ENCODE measurements at places on chromosomes 3 and 15.

DNA sequence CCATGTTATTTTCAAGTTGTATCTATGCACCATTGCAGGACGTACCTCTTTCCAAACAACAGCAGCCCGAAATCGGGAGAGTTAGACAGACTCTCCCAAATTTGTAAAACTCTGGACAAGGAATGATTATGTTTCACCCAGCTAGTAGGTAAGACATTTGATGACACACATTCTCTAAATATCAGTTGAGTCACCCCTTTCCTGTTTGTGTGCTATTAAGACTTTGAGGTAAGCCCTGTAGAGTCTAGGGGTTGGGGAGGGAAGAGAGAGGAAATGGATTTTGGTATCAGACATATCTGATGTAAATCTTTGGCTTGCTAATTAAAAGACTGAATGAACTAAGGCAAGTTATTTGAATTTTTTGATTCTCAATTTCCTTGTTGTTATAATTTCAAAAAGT, 999.0 kb downstream of the TUSC7 start:
- no peak for DNase-seq

DNA sequence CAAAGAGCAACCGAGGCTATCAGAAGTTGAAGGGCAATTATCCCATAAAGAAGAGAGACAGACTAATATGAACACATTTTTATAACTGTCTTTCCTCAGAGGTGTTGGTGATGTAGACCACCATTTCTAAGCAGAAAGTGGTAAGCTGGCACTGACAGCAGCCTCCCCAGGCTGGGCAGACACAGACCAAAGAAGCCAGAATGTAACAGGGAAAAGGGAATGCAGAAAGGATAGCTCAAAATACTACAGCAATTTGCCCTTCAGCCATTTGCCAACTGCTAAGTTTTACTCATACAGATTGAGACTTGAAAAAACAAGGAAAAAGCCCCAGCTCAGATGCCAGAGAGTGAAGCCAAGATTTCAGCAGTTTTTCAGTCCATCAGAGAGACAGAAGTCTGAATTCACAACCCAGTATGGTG, 73.5 kb upstream of the ABI3BP start:
- DNase-seq = no peak

DNA sequence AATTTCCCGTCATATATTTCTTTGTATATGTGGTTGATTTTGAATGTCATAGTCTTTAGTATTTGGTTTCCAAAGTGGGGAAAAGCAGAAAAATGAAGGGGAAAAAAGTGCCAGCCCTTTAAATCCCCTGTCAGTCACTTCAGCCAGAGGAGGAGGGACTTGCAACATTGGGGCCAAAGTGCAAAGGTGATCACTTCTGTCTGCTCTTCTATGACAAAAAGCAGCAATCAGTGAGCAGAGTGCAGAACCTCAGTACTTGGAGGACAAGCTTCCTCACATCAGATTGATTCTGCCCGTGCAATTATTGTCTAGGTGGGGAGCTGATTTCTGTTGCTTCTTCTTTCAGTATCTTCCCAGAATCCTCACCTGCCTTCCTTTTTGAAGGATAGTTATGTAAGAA, 60.0 kb downstream of the STT3B start:
- DNase-seq = no peak

GRCh38 chr15:95549168-95549738, 781.2 kb upstream of the NR2F2 start:
- DNase-seq = no peak

DNA sequence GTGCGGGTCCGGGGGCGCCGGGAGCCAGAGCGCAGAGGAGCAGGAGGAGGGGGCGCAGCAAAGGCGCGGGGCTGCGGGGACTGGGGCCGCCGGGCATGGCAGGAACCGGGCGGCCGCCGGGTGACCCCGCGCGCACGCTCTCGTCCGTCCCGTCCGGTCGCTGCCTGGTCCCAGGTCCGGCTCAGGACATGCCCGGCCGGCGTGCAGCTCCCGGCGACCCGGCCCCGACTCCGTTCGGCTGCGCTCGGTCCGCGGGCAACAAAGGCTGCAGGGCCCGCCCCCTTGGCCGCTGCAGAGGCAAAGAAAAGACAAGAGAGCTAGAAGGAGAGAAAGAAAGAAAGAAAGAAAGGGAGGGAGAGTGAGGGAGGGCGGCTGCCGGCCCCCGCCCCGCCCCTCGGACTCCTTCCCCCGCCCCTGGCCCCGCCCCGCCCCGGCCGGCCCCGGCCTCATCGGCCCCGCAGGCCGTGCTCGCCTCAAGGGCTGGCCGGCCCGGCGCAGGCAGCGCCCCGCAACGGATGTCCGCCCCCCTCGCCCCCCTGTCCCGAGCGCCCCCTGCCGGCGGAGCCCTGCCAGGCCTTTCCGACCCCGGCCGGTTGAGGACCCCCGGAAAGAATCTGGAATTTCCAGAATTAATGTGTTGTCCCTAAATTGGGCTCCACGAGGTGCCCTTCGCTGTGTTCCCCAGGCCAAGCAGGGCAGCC, at the start of gene ADAMTS7:
Gene ADAMTS7 (minus strand): TSS at position 341 of the 701 bp plus-strand sequence. CDS start 244 bp downstream, at position 97.
- no peak for DNase-seq

- DNase-seq = peak; percentile 31
Measured at GRCh38 chr15:92667287-92667904, 11.8 kb upstream of the FAM174B start.

DNA sequence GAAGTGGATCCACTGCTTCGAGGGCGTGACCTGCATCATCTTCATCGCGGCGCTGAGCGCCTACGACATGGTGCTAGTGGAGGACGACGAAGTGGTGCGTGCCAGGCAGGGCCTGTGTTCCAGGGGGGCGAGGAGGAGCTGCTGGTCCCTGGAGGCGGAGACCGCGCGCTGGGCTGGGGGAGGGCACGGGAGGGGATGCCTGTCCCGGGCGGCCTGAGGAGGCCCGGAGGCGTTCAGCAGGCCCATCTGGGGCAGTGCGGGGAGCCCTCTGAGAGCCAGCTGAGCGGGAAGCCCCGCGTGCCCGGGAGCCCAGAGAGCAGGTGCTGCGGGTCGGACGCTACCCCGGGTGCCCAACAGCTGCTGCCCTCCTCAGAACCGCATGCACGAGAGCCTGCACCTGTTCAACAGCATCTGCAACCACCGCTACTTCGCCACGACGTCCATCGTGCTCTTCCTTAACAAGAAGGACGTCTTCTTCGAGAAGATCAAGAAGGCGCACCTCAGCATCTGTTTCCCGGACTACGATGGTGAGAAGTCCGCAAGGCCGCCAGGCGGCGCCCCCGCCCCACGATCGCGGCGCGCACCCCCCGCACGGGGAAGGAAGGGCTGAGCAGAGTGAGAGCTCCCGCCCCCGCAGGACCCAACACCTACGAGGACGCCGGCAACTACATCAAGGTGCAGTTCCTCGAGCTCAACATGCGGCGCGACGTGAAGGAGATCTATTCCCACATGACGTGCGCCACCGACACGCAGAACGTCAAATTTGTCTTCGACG, 2.9 kb downstream of the GNAT1 start:
- no peak for DNase-seq

- DNase-seq = no peak
Measured at GRCh38 chr3:130517602-130518001, 625 bp downstream of the COL6A6 start.

- no peak for DNase-seq
Measured at GRCh38 chr3:37520907-37521341, 340.8 kb upstream of the CTDSPL start.

- no peak for DNase-seq
Measured at GRCh38 chr15:40379374-40379773, 3.1 kb upstream of the KNSTRN start.

GRCh38 chr3:34056181-34056910, 257.9 kb downstream of the PDCD6IP start:
- no peak for DNase-seq

DNA sequence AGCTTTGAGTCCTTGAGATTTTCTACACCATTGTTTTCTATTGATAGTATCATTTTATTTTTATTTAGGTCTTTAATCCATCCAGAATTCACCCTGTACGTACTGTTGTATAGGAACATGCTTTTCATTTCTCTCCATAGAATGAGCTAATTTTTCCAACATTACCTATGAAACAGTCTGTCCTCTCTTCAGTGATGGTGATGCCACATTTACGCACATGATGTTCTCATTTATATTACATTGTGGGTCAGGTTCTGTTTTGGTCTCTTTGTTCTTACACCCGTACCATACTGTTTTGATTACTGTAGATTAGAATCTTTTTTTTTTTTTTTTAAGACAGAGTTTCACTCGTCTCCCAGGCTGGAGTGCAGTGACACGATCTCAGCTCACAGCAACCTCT, 17.7 kb upstream of the VWA5B2 start:
- DNase-seq = no peak

DNA sequence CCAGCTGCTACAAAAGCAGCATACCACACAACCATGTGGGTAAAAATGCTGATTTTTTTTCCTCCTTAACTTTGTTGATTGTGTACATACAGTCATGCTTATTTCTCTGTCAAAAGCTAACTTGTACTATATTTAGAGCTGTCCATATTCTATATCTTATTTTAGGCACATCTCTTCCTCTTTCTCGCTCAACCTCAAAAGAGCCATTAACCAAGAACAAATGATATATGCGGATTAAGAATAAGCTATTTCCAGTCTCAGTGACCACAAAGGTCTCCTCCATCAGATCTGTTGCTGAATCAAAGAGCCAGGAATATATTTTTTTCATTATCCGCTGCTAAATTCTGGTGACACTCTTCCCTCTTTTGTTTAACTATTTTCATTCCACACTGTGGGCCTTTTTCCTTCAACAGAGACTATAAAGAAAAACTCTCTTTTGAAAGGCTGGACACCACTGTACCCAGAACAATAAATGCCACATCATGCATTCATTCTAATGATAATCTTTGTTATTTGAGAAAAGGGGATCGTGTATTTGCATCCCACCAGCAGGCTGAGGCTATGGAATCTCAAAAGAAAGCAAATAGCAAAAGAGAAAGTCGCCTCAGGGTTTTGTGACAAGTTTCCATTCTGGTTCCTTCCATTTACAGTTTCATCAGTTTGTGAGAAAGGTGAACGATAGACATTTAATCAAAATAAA, 8.0 kb downstream of the TMEM212 start:
- DNase-seq = no peak

DNA sequence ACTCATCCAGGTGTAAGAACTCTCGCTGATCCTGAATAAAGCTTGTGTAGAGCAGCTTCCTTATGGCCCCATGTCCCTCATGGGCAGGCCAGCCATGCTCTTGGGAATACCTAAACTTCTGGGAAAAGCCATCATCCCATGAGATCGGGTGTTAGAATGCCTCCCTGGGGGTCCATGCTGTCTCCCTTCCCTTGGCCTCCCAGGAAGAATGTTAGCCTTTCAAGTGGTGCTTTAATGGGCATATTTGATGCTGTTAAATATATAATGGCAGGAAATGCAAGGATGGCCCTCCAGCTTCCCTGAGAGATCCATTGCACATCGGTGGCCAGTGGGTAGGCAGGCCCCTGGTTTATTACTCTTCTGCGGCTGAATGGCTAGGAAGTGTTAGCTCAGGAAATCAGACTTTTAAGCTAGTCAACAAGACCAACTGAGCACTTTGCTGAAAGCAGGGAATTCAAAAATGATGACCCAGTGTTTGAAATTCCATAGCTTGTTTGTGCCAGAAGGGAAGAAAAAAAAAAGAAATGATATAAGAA, 60.5 kb upstream of the LRTM1 start:
- no peak for DNase-seq

- DNase-seq = no peak
Measured at GRCh38 chr15:98408231-98408630, 240.1 kb upstream of the IGF1R start.

- no peak for DNase-seq
Measured at GRCh38 chr3:141306276-141306675, 62.0 kb upstream of the ZBTB38 start.

DNA sequence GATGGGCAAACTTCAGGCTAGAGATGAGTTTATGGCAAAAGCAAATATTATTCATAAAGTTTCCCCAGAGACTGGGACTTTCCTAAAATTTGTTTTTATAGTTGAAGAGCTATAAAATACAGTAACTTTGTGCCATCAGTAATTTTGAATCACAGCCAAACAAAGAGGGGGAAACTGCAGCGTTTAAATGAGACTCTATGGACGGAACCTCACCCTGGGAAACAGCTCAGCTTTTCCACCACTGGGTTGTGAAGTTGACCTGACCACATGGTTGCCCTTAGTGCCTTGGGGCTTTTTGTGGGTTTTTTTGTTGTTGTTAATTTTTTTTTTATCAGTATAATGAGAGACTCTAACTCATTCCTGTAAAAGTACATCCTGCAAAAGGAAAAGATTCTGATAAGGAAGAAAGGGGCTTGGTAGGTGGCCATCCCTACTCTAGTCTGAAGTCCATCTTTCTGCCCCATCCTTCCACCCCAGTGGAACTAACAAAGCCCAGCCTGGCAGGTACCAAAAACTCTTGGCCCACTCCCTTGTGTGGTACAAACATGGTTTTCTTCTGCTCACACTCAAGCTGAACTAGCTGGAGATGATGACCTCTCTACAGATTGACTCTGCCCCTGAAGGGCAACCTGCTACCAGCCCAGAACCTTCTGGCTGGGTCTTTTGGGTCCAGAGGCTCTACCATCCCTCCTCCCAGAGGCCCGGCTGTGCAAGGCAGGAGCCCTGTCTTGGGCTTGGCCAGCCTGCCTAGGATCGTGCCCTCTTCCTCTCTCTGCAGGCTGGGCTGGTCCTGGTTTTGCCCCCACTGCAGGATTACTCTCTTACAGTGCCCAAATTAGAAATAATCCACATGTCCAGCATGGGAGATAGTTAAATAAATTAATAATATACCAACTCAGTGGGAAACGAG, 41.2 kb downstream of the RLBP1 start:
- DNase-seq = no peak

- DNase-seq = no peak
Measured at GRCh38 chr15:50425219-50425618, 1.0 kb downstream of the USP8 start.

GRCh38 chr3:67509471-67510075, 144.8 kb downstream of the SUCLG2 start:
- DNase-seq = no peak

GRCh38 chr3:21356402-21356801, 394.6 kb downstream of the ZNF385D start:
- no peak for DNase-seq

- DNase-seq = no peak
Measured at GRCh38 chr3:160860346-160860745, 104.3 kb downstream of the PPM1L start.

DNA sequence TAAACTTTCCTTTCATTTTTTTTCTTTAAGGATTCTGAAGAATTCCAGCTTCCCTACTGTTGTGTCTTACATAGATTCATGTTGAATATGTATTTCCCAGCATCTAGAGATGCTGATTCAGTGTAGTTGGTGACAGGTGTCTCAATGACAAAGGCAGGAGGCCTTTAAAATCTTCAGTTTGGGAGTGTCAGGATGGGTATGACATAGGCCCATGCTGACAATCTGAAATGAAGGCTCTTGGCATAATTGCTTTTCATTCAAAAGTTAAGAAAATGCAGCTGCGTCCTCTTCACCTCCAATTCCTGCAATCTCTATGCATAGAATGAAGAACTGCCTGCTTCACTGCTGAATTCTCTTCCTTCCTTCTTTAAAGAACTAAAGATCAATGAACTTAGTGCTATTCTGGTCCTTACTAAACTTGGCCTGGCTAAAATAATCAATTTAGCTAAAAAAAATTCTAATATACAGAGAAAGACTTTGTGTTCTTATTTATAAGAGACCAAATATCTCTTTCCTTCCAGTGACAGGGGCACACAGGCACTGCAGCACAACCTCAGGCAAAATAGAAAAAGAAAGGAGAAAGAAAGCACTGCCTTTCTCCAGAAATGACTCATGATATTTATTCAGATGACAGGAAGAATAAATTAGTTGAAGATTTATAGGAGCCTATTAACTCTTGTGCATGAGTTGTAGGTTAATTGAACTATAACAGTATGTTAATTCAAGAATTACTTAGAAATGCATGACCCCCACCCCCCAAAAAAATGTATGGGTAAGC, 152.6 kb upstream of the GBE1 start:
- no peak for DNase-seq

GRCh38 chr3:69386556-69387385, 883 bp upstream of the FRMD4B start:
- DNase-seq = no peak

All from NCI-H1417 treated with DMSO at 0.1 percent for 48 hours (cell line).